ENCODE measurements at places on chromosomes 7 and 10.

GRCh38 chr7:75966190-75966961 lies 28.0 kb downstream of the TMEM120A start:
- no peak for DNase-seq

GRCh38 chr7:135943134-135943879 lies 33.9 kb downstream of the MTPN start:
- no peak for DNase-seq

GRCh38 chr7:71857338-71857737 lies 554.8 kb downstream of the CALN1 start:
- DNase-seq: no peak

- DNase-seq: no peak
Measured at GRCh38 chr7:22001345-22002004, 55.8 kb upstream of the CDCA7L start.

DNA sequence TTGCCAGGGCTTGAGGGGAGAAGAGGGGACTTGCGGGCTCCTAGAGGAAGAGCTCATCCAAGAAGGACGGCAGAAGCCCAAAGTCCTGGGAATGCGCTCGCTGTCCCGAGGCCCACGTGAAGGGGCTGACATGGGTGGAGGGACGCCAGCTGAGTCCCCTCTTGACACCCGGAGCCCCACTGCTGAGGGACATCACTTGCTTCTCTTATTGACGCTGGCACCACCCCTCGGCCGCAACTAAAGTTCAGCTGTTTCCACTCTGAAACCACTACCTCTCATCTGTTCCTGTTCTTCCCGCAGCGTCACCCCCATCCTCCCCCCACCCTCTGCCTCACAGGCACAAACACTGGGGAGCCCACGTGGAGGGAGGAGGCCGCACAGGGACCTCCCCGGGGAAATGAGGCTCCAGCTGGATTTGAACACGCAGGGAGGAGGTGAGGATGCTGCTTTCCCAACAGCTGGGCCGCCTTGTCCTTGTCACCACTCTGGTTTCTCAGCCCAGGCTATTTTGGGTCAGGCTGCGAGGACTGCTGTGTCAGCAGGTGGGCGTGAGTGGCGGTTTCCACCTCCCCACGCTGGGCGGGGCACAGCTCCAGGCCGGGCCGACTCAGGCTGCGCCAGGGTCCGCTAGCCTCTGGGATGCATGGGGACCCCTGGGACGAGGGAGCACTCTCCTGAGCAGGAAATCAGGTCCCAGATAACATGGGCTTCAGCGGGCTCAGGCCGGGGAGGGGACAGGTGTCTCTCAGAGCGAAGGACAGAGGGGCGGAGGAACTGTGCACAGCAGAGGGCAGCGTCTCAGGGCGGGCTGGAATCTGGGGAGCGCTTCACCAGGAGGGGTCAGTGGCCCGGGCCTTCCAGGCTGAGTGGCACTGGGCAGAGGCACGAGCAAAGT lies 156.3 kb downstream of the ZNF248 start:
- DNase-seq: no peak

DNA sequence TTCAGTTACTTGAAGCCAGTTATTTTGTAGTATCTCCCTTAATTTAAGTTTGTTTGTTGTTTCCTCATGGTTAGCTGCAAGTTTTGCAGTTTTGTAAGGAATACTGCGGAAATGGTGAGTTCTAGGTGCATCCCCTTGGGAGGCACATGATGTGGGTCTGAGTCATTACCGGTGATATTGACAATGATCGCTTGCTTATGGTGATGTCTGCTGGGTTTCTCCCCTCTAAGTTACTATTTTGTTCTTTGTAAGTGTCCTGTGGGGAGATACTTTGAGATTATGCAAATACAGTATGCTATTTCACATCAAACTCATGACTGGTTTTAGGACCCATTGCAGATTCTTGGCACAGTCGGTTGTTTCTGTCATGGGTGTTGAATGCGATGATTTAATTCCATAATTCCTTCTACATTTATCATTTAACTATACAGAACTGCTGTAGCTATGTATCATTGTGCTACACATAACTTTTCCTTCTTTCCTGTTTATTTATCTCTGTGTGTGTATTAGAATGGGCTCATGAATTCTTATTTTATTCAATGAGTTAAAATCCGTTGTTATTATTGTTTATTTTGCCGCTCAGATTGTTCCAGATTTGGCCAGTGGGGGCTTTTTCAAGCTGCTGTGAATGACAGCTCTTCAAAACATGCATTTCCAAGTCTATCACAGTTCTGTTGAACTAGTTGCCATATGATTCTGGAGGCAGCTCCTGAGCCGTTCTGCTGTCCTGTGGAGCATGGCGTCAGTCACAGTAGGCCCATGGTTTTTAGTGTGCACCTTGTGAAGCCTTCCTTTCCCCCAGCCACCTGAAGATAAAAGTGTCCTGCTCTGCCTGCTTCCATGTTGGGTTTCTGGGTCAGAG lies 18.4 kb downstream of the TSPAN14 start:
- DNase-seq: no peak

GRCh38 chr7:18995270-18995671 lies 122.2 kb downstream of the TWIST1 start:
- no peak for DNase-seq

GRCh38 chr10:116104210-116104932 lies 168.6 kb downstream of the GFRA1 start:
- no peak for DNase-seq

GRCh38 chr10:56319386-56319785 lies 41.7 kb downstream of the ZWINT start:
- DNase-seq: no peak
